Activated CD4-positive, alpha-beta T cell treated with anti-CD3 and anti-CD28 coated beads, Interleukin-2, amount 50 U/mL, for 48 hours (primary cell): ENCODE measurements at places on chromosomes 13 and 19.

- DNase-seq: no peak
Measured at GRCh38 chr19:56124578-56124977, 3.5 kb upstream of the ZNF787 start.

GRCh38 chr13:71460211-71460610, 406.8 kb downstream of the DACH1 start:
- DNase-seq: no peak

GRCh38 chr19:11092181-11092538, 2.9 kb downstream of the LDLR start:
- no peak for DNase-seq

DNA sequence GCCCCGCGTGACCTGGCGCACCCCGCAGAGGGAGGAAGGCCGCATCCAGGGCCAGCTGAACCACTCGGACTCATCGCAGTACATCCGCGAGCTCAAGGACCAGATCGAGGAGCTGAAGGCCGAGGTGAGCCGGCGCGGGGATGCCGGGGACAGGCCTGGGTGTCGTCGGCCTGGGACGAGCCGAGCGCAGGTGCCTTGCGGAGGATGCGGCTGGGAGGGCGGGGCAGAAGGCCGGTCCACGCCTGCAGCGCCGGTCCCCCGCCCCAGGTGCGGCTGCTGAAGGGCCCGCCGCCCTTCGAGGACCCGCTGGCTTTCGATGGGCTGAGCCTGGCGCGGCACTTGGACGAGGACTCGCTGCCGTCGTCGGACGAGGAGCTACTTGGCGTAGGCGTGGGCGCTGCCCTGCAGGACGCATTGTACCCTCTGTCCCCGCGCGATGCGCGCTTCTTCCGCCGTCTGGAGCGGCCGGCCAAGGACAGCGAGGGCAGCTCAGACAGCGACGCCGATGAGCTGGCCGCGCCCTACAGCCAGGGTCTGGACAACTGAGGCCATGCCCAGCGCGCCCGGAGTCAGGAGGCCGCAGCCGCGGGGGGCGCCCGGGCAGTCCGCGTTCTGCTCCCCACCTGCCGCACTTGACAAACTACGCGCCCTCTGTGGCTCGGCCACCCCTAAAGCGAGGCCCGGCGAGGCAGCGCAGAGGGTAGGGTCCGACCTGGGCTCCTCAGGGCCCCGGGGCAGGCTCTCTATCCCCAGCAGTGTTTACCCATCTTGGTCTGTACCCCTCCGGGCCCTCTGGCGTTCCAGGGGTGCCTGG, 10.8 kb downstream of the PRR36 start:
- DNase-seq: no peak

GRCh38 chr13:99028890-99029289, 51.0 kb upstream of the DOCK9 start:
- peak; percentile 59 for DNase-seq

GRCh38 chr13:34749046-34749445, 193.0 kb upstream of the NBEA start:
- no peak for DNase-seq

GRCh38 chr19:47161876-47162489, 31.3 kb downstream of the SAE1 start:
- no peak for DNase-seq

- no peak for DNase-seq
Measured at GRCh38 chr13:73299787-73300186, 241.0 kb downstream of the KLF5 start.

GRCh38 chr13:110916301-110917142, 1.7 kb upstream of the ANKRD10 start:
- DNase-seq: no peak

DNA sequence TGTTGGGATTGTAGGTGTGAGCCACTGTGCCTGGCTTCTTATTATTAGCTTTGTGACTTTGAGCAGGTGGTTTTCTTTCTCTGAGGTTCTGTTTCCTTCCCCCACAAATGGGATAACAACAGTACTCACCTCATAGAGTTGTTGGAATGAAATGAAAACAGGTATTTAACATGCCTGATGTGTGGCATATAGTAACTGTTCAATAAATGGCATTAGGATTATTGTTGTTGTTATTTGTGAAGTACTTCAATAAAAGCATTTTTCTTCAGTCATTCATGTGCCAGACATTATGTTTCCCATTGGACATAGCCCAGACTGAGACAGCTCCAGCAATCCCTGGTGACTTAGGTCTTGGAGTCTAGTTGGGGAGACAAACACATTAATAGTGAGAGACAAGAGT, 1.5 kb downstream of the MEGF8 start:
- no peak for DNase-seq

- peak; percentile 42 for DNase-seq
Measured at GRCh38 chr19:46787331-46788261, 798 bp downstream of the SLC1A5 start.
